CD4-positive, alpha-beta T cell treated with Interleukin-6 at 100 ng/mL for 8 hours (primary cell): ENCODE measurements at places on chromosomes 2 and 18.
A peak's percentile ranks its signal among the peaks of the same experiment; 100 is the strongest.

DNA sequence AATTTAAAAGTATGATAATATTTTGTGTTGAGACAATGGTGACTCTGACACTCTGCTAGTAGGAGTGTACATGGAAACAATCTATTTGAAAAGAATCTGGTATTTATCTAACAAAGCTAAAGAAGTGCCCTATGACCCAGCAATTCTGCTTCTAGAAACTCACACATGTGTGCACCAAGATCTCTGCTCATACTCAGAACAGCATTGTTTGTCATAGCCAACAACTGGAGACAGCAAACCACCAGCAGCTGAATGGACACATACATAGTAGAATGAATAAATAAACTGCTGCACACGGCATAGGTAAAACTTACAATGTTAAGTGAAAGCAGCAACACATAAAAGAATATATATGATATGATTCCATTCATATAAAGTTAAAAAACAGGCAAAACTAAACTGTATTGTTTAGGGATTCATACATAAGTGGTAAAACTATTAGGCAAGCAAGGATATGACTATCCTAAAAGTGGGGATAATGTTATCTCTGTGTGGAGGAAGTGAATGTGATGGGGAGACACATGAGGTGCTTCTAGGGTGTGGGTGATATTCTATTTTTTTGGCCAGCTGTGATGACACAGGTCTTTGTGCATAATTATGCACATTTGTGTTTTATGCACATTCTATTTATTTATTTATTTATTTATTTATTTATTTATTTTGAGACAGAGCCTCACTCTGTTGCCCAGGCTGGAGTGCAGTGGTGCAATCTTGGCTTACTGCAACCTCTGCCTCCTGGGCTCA is 71.1 kb downstream of the RFTN2 start:
- no peak for DNase-seq

DNA sequence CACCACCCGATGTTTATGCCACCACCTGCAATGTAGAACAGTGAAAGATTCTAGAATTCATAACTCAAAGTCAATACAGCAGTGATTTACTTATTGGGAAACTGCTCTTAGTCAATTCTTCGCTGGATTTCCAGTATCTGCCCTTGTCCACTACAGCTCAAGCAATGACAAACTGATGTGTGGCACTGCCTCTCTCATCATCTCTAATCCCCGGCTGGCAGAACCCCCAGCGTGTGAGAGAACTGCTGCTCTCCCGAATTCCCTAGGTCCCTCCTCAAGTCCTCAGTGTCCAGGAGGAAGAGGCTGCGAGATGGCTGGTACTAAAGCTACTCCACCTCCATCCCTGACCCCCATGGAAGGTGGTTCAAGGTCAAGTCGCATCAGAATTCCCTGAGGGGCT is 1.6 kb downstream of the TXNL4A start:
- no peak for DNase-seq

DNA sequence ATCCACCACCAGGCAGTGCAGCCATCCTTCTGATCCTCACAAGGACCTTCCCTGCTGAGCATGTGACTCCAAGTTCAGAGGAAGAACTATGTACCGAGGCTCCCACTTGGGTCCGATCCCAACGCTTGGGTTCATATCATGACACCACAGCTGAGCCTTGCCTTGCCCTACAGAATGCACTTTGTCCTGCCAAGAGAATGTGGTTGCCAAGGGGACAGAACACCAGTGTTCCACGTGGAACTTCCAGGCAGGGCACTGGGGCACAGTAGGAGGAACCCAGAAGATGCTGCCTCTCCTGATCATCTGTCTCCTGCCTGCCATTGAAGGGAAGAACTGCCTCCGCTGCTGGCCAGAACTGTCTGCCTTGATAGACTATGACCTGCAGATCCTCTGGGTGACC is at the start of gene TEX51:
TSS of gene TEX51 (plus strand) at position 255 of the 400 bp plus-strand sequence. CDS start at position 284, 29 bp downstream.
- no peak for DNase-seq

DNA sequence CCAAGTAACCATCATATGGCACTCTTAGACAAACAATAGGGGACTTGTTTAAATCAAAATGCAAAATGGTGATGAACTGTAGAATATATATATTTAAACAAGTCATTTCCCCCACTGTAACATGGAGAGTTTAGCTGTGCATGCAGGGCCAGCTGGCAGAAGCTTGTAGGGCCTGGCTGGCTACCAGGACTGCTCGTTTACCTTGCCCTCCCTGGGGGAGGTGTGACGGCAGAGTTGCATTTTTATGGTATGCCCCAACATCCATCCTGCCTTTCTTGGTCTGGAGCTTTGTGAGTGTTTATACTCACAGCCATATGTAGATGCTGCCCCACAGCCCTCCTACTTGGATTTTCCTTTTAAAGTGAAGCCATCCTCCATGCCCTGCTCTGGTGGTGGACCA is 101.7 kb upstream of the ZFP36L2 start:
- no peak for DNase-seq

DNA sequence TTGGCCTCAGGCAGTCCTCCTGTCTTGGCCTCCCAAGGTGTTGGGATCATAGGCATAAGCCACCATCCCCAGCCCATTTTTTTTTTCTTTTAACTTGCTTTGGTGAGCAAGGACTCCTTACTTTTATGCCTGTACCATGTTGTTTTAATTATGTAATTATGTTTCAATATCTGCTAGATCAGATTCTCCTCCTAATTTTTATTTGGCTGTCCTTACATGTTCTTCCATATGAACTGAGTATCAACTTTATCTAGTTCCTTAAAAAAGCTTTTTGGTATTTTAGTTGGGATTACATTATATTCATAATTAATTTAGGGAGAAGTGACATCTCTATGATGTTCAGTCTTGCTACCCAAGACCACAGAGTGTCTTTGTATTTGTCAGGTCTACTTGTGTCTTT is 16.3 kb downstream of the GPN1 start:
- DNase-seq: no peak

GRCh38 chr2:196338440-196338839 is 167.1 kb upstream of the STK17B start:
- no peak for DNase-seq

DNA sequence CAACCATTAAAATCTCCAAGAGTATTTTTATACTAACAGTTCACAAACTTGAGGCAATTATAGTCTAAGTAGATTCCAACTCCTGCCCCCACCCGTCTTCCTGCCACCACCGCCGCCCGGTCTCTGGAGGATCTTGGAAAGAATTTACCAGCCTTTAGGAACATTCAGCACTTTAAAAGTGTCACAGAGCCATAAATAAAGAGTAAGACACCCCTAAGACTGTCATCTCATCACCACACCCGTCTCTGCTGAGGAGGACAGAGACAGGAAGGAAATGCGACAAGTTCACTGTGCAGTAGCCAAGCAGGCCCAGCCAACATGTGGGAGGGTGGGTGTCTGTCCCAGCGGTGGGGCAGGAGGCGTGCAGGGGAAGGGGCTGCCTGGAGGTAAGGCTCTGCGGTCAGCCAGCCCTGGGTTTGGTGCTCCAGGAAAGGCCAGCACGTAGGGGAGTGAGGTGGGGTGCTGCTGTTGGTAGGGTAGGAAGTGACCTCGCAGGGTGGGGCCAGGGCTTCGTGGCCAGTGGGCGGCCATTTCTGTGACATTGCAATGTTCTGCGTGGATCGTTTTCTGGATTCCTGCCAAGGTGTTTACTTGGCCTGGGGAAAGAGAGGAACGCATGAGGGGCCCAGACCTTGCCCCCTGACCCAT is 111.6 kb downstream of the FAM210A start:
- DNase-seq: peak; percentile 27

GRCh38 chr2:176189681-176190641 is 1.5 kb downstream of the HOXD1 start:
- no peak for DNase-seq

GRCh38 chr18:21672521-21673267 is 31.9 kb downstream of the ABHD3 start:
- DNase-seq: no peak

DNA sequence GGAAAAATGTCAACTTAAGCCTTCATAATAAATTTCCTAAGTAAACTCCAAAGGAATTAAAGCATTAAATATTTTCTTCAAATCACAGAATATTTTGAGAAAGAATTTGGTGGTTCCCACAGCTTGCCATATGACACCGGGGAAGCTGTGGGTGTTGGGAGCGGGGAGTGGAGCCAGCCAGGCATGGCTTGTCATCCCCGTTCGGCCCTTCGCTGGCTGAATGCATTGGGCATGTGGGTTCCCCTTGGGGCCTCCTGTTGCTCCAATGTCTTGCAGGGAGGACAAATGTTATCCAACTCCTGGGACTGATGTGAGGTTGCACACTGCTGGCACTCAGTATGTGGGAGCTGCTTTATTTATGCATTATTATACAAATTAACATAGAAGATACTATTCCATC is 18.6 kb downstream of the NGEF start:
- DNase-seq: no peak

GRCh38 chr2:34808426-34808825 is 1209.3 kb upstream of the FAM98A start:
- no peak for DNase-seq

GRCh38 chr2:20977520-20978180 is 66.2 kb downstream of the APOB start:
- no peak for DNase-seq

GRCh38 chr2:189047171-189047888 is 73.2 kb downstream of the COL3A1 start:
- no peak for DNase-seq

GRCh38 chr18:79693561-79694205 is 14.1 kb downstream of the CTDP1 start:
- DNase-seq: no peak

DNA sequence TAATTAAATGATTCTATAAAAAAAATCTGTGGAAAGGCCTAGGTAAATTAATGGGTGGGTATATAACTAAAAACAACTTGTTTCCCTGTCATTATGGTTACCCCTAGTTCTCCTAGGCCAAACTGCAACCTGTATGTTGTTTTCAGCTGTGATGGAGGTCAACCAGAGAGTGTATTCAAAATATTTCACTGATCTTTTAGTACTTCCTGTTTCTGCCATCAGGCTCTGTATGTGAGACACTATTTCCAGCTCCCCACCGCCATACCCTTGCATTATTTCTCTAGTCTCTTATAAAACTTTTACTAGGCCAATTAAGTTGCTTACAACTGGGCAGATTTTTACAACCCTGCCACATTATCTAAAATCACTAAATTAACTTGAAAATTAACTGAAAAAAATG is 21.0 kb upstream of the CDKL4 start:
- no peak for DNase-seq

- no peak for DNase-seq
These were observed 74.6 kb downstream of the COL5A2 start for GRCh38 chr2:189104934-189105333.
